ENCODE measurements at places on chromosomes 2 and 18.

DNA sequence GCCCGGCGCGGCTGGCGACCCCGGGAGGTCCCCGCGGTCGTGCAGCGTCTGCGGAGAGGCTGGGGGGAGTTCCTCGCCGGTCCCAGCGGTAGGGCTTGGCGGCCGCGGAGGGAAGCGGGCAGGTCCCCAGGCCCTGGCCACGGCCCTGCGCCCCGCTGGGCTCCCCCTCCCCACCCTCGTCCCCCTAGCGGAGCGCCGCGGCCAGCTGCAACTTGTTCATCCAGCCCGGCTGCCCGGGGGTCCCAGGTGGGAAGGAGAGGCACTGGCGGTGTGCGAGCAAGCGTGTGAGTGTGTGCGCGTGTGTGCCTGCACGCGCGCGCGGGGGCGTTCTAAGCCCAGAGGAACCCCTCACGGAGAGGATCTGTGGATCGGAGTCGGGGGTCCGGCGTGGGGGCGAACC, 1.3 kb downstream of the PTPRM start:
- DNase-seq: peak; percentile 40

- DNase-seq: no peak
Observed at GRCh38 chr2:207601774-207602173, 23.4 kb downstream of the METTL21A start.

GRCh38 chr2:73217826-73218225, 3.8 kb downstream of the SMYD5 start:
- no peak for DNase-seq

DNA sequence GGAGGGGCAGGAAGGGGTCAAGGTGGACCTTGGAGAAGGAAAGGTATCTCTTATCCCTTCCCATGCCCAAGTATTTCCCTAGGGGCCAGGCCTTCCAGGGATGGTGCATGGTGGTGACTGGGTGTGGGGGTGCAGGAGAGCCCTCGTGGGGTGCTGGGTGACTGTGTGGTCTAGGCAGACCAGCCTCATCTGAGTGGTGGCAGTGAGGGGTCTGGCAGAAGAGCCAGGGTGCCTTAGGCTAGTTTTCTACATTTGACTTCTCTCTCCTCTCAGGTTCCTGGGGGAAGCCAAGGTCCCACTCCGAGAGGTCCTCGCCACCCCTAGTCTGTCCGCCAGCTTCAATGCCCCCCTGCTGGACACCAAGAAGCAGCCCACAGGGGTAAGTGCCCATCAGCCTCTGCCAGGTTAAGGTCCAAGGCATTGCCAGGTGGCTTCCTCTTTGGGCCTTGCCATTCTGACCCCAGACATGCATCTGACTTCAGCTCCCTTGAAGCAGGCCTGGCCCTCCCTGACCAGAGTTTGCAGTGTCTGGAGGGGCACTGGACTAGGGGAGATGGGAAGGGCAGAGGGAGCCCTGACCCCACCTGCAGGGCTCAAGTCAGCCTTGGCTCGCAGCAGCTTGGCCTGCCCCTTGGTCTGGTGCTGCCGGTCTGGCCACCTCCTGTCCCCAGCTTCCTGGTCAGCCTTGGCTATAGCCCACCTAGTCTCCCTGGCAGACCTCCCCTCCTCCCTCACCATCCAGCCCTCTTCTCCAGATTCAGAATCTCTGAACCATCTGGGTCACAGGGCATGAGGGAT, 49.8 kb downstream of the DYSF start:
- DNase-seq: no peak

- DNase-seq: no peak
Observed at GRCh38 chr2:156890529-156891148, 366.9 kb upstream of the GALNT5 start.

- DNase-seq: no peak
Observed at GRCh38 chr2:160269803-160270570, 69.9 kb upstream of the ITGB6 start.

DNA sequence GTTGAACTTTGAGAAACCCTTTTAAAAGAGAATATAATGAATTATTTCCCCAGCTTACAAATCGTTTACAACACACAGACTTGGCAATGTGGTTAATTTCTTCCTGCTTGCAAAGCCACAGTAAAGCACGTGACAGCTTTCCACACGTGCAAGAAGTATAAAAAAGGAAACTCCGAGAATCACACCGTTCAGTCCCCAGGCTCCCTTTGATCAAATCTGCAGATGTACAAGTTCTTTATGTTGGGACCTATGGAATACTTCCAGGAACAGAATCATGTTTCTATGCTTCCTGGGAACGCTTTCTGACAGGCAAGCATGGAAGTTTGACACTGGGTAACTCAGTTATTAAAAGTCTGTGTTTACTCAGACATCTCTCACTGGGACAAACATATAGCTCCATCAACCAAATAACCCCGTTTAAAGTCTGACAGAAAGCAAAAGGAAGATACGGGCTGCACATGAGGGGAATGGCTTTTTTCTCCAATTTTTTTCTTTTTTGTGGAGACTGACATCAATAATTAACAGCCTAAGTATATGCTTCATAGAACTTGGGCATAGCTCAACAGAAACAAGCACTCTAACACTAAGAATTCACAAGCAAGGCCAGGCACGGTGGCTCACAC, 134.8 kb downstream of the EIPR1 start:
- peak; percentile 10 for DNase-seq

DNA sequence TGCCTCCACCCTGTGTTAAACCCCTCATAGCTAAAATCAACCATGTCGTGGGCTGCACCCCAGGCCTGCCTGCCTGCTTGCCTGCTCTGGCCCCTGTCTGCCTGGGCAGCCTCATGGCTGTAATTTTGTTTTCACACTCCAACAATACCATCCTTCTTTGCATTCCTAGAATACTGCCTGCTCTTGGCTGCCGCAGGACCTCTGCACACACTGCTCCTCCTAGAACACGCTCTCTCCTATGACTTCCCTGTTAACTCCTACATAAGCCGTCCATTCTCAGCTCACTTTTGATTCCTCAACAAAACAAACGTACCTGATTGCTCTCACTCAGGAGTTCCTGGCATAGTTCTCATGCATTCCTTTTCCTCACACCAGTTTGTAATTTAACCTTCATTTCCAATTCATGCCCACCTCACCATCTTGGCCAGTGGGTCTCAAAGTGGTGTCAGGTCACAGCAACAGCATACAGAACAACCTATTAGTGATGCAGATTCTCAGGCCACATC, 2.5 kb downstream of the UXS1 start:
- DNase-seq: no peak

DNA sequence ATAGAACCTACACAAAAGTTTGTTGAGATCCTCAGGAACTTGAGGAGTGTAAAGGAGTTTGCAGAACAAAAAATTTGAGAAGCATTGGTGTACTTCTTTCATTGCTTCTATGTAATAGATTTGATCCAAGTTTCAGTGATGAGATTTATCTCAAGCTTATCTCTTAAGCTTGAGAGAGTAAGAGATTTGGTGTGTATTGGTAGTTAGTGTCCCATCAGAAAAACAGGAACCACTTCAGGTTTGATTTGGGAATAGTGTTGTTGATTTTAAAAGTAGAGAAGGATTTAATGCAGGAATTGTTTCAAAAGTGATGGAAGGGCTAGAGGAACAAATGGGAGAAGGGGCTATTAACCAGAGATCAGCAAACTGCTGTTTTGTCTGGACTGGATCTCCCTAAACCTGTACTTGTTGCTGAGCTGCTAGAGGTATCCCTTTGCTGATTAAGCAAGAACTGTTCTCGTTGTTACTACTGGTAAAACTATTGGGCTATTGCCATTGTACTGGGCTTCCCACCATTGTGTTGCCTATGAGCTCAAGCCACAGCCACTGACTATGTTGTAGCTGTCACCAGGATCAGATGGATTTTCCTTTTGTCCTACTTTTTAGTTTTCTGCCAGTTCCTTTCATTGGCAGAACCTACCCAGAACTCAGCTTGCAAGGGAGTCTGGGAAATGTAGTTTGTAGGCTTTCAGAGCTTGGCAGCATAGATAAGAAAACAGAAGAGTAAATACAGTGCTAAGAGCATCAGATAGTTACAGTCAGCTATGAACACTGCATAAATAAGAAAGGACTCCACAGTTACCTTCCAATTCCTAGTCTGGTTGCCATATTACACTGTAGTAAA, 39.3 kb downstream of the RAB10 start:
- no peak for DNase-seq
